ENCODE measurements at places on chromosomes 12 and 14.

- no peak for DNase-seq
These were observed 1012.0 kb downstream of the FLRT2 start for GRCh38 chr14:86541972-86542371.

DNA sequence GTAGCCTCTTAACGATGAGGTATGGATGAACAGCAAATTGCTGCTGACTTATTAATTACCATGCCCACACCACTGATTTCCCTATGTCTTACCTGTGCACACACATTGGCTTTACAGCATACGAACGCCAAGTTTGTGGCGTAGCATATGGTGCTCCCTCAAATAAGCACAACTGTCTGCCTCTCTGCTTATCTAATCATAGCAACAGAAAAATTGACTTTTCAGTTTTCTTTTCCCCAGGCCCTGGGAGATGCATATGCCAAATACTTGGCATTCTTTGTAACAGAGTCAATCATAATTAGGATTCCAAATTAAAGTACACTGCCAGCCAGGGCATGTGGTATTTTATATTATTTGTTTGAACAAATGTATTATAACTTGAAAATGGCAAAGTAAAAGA is 625.5 kb downstream of the DIO2 start:
- DNase-seq, result no peak

- DNase-seq, result no peak
These were observed 16.7 kb upstream of the AQP2 start for GRCh38 chr12:49933796-49934195.

DNA sequence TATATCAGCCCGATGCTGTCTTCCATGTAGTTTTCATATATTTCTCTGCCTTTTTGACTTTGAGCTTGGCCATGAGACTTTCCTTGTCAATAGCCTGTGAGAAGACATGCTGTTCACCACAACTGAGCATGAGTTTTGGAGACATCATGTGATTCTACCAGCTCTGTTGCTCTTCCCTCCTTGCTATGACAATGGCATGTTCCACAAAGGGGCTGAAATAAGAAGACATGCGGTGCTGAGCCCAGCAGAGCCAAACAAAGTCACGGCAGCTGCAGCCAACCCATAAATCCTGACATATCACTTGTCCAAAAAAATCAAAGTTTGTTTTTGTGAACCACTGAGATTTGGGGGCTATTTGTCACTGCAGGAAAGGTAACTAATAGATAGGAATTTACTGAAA is 343.4 kb upstream of the KITLG start:
- no peak for DNase-seq

DNA sequence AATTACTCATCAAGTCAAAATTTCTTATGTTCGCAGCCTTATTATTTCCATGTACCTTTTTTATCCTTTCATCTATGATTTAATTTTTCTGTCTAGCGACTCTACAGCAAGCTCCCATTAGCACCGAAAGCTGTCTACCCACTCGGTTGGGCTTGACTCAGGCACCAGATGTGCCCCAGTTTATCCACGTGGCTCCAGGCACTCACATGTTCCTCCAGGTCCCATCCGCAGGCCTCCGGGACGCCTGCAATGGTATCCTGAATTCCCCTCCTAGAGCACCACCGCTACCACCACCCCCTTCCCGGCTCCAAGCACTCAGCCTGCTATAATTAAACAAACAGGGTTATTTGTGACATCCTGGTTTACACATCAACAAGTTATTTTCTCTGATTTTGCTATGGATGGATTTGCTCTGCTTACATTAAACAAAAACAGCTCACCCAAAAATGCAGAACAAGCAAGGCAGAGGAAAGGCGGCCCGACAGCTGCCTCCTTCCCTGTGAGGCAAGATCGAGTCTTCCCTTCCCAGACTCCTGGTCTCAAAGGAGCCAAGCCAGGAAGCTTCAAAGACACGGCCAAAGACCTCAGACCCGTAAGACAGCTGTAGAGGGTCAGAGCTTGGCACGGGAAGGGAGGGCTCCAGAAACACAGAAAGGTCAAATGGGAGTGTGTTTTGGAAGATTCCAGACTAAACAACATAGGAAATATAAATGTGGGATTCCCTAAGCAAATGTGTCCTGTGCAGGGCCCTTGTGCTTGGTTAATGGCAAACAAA is 253.8 kb downstream of the TTC8 start:
- DNase-seq, result no peak

GRCh38 chr12:102317155-102317554 is 119.5 kb upstream of the PMCH start:
- DNase-seq, result no peak

- no peak for DNase-seq
These were observed 18.6 kb upstream of the PRKAB1 start for GRCh38 chr12:119649202-119649808.

DNA sequence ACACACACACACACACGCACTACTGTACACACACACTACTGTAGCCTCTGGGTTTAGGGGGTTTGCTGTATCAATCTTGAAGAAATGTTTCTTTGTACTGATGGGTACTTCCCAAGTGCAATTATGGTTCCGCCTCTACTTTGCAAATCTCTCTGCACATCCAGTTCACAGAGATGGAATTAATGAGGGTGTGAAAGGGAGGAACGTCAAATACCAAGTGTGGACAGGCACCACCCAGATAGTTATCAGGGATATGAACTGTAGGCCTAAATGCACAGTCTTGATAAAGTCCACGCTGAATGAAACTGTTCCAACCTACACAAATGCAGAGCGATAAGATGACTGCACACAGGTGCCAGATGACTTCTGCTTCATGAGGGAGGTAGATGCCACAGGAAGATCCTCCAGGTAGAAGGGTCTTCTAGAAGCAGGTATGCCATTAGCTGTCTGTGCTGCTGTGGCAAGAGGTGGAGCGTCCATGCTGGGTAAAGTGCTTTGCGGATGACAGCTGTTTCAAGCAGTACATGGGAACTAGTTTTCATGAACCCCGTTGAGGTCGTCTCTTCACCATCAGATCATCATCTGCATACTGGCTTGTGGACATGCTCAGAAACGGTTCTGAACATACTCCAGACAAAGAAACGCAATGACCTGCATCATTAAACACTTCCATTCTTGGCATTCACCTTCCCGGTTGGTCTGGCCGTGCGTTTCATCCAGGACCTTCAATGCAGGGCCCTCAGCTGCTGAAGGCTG is 314.3 kb upstream of the RTL1 start:
- DNase-seq, result no peak

GRCh38 chr12:12874029-12874428 is 17.3 kb upstream of the GPRC5A start:
- no peak for DNase-seq

- no peak for DNase-seq
These were observed 21.0 kb downstream of the CHST11 start for GRCh38 chr12:104477510-104478390.

DNA sequence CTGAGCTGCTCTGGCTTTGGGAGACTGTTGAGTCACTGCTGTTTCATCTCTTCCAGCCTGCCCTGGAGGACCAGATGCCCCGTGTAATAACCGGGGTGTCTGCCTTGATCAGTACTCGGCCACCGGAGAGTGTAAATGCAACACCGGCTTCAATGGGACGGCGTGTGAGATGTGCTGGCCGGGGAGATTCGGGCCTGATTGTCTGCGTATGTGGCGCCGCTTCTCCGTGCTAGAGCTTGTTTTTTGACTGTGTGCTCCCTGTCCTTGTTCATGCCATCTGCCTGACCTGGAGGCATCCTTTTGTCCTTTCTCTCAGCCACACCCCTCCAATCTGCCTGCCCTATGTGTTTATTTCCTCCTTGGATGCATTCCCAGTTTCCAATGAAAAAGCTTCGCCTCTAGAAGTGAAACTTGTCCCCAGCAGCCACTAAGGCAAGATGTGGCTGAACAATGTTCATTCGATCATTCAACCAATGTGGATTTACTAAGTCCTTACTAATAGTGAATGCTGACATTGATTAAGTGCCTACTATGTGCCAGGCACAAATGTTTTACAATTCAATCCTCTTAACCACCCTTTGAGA is 98.6 kb downstream of the NT5DC3 start:
- no peak for DNase-seq

GRCh38 chr12:43676183-43676813 is 82.3 kb downstream of the PUS7L start:
- DNase-seq, result peak; percentile 67

- DNase-seq, result no peak
These were observed 181.1 kb downstream of the SLC15A5 start for GRCh38 chr12:16096273-16096849.
